ENCODE measurements at places on chromosomes 6 and 20. TPM values are rescaled to one million over a fixed set of nuclear protein-coding genes. Genes with fewer than 3 reads are reported as not detected.

Gene GPR6
- not detected for total RNA-seq

Gene ARFGEF3
- under 0.01 TPM for total RNA-seq

Gene MLIP
- total RNA-seq: not detected

Gene GGTLC1
- not detected for total RNA-seq

Gene SPATA25
- not detected for total RNA-seq

Gene STMND1
- not detected for total RNA-seq

Gene ZBP1
- not detected for total RNA-seq

Gene DEFB112
- total RNA-seq: not detected
